ENCODE measurements at places on chromosomes 2 and 18. TPM values are rescaled to one million over a fixed set of nuclear protein-coding genes. Genes with fewer than 3 reads are reported as not detected.

DNA sequence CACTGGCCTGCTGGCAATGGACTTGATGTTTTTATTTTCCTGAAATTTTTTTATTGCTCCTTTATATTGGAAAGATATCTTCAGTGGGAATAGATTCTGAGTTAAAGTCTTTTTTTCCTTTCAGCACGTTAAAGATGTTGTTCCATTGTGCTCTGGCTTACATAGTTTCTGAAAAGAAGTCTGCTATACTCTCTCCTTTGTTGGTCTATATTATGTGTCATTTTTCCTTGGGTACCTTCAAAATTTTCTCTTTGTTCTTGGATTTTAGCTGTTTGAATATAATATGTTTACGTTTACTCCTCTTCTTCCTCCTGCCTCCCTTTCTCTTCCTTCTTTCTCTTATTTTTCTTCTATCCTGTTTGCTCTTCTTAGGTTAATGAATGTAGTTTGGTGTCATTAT lies 105.5 kb downstream of the CAPN13 start:
- no peak overlapping the region for H3K4me3 ChIP-seq
- no peaks in the 10 kb centered on the region for H3K27me3 ChIP-seq
- no peaks in the 10 kb centered on the region for H3K4me1 ChIP-seq
- peak; percentile 28 for DNase-seq

The REG1B gene
- not detected for polyA plus RNA-seq

- no peaks in the 10 kb centered on the region for H3K4me1 ChIP-seq
- H3K4me3 ChIP-seq: no peak overlapping the region
- no peak overlapping the region for H3K27ac ChIP-seq
- no peaks in the 10 kb centered on the region for H3K36me3 ChIP-seq
- no peaks in the 10 kb centered on the region for H3K27me3 ChIP-seq
Observed at GRCh38 chr18:55464581-55464980, 123.4 kb downstream of the TCF4 start.

The TUBA4B gene
- not detected for polyA plus RNA-seq

The IL1RL1 gene
- polyA plus RNA-seq: 0.13 TPM

The NAB1 gene
- polyA plus RNA-seq: 13.0 TPM

GRCh38 chr2:56475191-56475590 lies 291.4 kb downstream of the CCDC85A start:
- no peaks in the 10 kb centered on the region for H3K27me3 ChIP-seq
- H3K4me1 ChIP-seq: no peaks in the 10 kb centered on the region
- H3K36me3 ChIP-seq: no peaks in the 10 kb centered on the region
- H3K27ac ChIP-seq: no peak overlapping the region
- no peak for DNase-seq

DNA sequence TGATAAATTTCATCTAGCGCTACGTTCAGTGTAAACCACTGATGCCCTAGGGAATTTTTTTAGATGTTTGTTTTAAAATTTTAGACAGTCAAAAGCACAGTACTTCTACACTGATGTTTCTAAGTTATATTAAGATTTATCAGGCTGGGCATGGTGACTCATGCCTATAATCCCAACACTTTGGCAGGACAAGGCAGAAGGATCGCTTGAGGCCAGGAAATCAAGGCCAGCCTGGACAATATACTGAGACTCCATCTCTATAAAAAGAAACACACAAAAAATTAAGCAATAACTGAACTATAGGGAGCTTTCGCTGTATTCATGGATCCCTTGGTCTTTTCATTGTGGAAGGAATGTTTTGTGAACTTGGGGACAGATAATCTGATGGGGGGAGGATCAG lies 50.6 kb upstream of the MAPRE2 start:
- 0 out of 2 replicates have a peak, but pooled peaks cover 5% of the 10 kb centered on the region for H3K4me1 ChIP-seq
- H3K27me3 ChIP-seq: peaks cover 10% of the 10 kb centered on the region
- peak; percentile 51 for DNase-seq
- H3K36me3 ChIP-seq: no peaks in the 10 kb centered on the region
- no peak overlapping the region for H3K27ac ChIP-seq

- H3K27ac ChIP-seq: no peak overlapping the region
- H3K36me3 ChIP-seq: no peaks in the 10 kb centered on the region
- no peaks in the 10 kb centered on the region for H3K4me1 ChIP-seq
- H3K27me3 ChIP-seq: peaks cover 36% of the 10 kb centered on the region
Observed at GRCh38 chr2:105634198-105634597, 110.5 kb upstream of the NCK2 start.

GRCh38 chr2:24745825-24746224 lies 47.4 kb downstream of the PTRHD1 start:
- H3K4me3 ChIP-seq: no peak overlapping the region
- no peak for DNase-seq
- no peaks in the 10 kb centered on the region for H3K27me3 ChIP-seq
